ENCODE measurements at places on chromosomes 2 and 18.

- no peak for DNase-seq
Measured at GRCh38 chr2:126866451-126866850, 32.2 kb upstream of the TEX51 start.

DNA sequence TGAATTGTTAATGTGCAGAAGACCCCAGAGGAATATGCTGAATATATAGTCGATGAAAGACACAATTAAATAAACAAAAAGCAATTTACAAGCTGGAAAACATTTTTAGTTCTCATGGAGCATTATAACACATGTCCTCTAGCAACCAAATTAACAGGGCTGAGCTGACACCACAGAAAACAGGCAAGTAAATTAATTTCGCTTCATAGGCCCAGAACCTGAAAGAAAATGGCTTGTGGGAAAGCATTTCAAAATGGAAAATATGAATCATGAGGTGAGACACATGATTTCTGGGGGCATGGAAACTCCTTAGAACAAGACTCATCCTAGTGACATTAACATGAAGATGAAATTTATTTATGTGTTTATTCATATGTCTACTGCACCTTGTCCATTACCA, 25.0 kb upstream of the RNF152 start:
- DNase-seq, result no peak

DNA sequence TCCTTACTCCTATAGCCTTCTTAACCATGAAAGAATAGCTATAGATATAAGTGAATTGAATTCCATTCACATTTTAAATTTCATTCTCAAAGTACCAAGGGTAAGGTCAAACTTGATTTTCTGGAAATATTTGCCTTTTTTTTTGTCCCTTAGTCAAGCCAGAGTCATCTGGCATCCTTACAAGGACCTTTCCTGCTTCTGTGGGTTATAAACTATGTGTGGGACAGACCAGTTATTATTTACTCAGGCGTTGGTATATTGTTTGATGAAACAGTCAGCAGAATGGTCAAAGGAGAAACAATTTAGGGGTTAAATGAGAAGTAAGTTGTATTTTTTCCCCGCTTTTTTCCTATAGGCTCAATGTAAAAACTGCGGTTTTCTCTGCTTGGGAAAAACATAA, 1103.2 kb upstream of the ZEB2 start:
- peak; percentile 56 for DNase-seq

- DNase-seq, result no peak
Measured at GRCh38 chr2:20538308-20539132, 91.6 kb downstream of the RHOB start.

GRCh38 chr2:119788752-119789151, 29.0 kb downstream of the PTPN4 start:
- no peak for DNase-seq

GRCh38 chr2:70686577-70687460, 81.2 kb downstream of the ADD2 start:
- DNase-seq, result peak; percentile 8

DNA sequence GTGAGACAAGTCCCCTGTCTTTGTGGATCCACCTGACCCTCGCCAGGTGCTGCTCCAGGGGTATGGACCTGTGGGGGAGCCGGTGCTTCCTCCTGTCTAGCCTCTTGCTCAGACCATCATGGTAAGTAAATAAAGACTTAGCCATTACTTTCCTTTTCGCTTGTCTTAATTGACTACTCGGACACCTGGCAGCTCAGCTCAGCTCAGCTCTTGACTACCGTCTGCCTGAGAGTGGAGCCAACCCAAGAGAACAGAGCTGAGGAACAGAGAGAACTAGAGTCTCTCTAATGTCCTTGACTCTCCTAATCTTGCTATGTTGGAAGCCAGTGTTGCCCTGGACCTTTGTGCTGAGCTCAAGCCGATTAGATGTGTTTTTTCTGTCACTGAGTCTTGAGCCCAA, 170.3 kb upstream of the CXCR4 start:
- DNase-seq, result no peak

DNA sequence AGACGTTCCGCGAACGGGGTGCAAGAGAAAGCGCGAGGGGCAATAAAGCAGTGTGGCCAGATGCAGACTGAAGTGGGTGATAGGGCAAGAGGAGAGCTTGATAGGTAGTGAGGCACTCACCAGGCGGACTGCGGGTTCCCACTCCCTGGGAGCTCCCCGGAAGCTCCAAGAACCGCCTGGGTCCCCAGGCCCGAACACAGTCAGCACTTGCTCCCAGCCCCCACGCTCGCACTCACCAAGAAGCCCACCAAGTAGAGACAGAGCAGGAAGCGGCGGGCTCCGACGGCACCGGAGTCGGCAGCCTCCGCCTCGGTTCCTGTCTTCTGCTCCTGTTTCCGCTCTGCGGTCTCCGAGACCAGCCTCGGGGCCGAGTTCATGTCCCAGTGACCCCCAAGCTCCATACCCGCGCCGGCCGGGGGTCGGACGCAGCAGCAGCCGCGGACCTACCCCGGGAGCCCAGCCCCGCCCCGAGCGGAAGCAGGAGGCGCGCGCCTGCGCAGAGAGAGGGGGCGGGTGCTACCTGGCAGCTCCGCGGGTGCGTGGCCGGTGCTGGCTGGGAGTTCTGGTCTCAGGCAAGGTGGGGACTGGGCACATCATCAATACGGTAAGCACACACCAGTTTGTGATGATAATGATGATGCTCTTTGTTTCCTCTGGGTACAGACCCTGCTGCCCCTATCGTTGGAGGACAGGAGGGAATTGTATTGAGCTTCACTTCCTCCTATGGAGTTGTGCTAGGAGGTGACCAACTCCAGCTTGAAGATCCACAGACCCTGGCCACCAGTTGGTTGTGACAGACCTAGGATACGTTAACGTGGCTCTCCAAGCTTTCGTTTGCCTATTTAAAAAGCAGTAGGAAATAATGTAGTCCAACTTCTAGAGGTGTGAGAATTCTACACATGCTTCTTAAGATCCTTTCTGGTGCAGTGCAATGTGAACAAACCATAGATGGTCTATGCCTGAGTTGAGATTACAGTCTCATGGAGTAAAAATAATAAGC, 25.1 kb upstream of the TMEM182 start:
- no peak for DNase-seq

GRCh38 chr2:161131074-161131680, 29.1 kb upstream of the TANK start:
- DNase-seq, result no peak

GRCh38 chr2:219675221-219675620, 47.8 kb downstream of the SLC4A3 start:
- DNase-seq, result no peak

GRCh38 chr2:75822336-75822735, 111.6 kb upstream of the GCFC2 start:
- DNase-seq, result no peak

- DNase-seq, result no peak
Measured at GRCh38 chr2:4576075-4576474, 872.7 kb downstream of the DCDC2C start.

- no peak for DNase-seq
Measured at GRCh38 chr2:98771721-98772524, 41.0 kb upstream of the MGAT4A start.

DNA sequence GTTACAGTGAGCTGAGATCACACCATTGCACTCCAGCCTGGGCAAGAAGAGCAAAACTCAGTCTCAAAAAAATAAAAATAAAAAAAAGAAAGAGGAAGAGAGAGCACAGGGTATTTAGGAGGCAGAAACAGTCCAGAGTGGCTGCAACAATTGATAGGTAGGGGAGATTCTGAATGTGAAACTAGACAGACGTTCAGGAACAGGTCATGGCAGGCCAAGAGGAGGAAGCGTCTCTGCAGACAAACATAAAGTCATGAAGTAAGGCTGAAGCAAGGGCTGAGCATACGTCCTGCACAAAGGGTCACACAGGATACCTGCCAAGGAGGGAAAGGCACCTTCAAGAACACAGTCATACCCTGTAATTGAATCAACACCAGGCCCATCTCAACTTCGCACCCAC, 64.1 kb upstream of the ZNF532 start:
- DNase-seq, result no peak

- no peak for DNase-seq
Measured at GRCh38 chr2:210540900-210541289, 15.5 kb upstream of the CPS1 start.

- peak; percentile 93 for DNase-seq
Measured at GRCh38 chr2:152200565-152201465, 25.3 kb upstream of the STAM2 start.
